ENCODE measurements at places on chromosomes 2 and 18. TPM values are rescaled to one million over a fixed set of nuclear protein-coding genes. Genes with fewer than 3 reads are reported as not detected.

DNA sequence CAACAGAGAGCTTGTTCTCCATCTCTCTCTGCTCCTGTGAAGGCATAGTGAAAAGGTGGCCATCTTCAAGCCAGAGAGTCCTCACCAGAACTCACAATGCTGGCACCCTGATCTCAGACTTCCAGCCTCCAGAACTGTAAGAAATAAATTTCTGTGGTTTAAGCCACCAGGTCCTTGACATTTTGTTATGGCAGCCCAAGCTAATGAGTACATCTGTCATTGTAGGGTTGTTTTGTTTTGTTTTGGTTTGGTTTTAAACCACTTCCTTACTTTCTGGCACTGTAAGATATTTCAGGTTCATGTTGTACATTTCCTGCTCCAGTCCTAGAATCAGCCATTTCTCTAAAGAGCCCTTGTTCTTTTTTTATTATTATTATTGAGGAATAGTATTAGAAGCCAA lies 171.2 kb downstream of the CPS1 start:
- no peak for DNase-seq

CHRND gene
- total RNA-seq: not detected

GRCh38 chr2:2175381-2176090 lies 155.5 kb downstream of the MYT1L start:
- DNase-seq: no peak

RBBP8 gene
- total RNA-seq: 17.0 TPM

GRCh38 chr2:9941196-9941995 lies 10.1 kb upstream of the GRHL1 start:
- DNase-seq: no peak

All from Caki2 (cell line).